A549 treated with dexamethasone at 1 μM for 4 hours (cell line): ENCODE measurements at places on chromosomes 2 and 18. TPM values are rescaled to one million over a fixed set of nuclear protein-coding genes. Genes with fewer than 3 reads are reported as not detected.

Gene GPR45
- total RNA-seq, result not detected in 5 replicates

Gene MC4R
- total RNA-seq, result not detected in 5 replicates

Gene IRS1
- total RNA-seq, result 9.5 to 15.0 TPM (median 14.9 TPM) in 5 replicates

Gene MPPE1
- 15.7 to 17.8 TPM (median 16.6 TPM) in 5 replicates for total RNA-seq

Gene VSNL1
- total RNA-seq, result not detected in 5 replicates

Gene CNTNAP5
- total RNA-seq, result not detected in 5 replicates

Gene CYP27A1
- 0.15 to 0.18 TPM (median 0.18 TPM) in 5 replicates for total RNA-seq

Gene GALNT3
- total RNA-seq, result 0.05 TPM in 1 of 5 replicates, not detected in the others

Gene LYPD1
- total RNA-seq, result 12.9 to 22.5 TPM (median 16.1 TPM) in 5 replicates

Gene SPATA3
- not detected in 5 replicates for total RNA-seq

Gene DCC
- total RNA-seq, result not detected in 5 replicates

Gene DIPK1C
- total RNA-seq, result 0.02 TPM in 1 of 5 replicates, not detected in the others

Gene RAX
- not detected in 5 replicates for total RNA-seq
